ENCODE measurements at places on chromosomes 6 and 20.

DNA sequence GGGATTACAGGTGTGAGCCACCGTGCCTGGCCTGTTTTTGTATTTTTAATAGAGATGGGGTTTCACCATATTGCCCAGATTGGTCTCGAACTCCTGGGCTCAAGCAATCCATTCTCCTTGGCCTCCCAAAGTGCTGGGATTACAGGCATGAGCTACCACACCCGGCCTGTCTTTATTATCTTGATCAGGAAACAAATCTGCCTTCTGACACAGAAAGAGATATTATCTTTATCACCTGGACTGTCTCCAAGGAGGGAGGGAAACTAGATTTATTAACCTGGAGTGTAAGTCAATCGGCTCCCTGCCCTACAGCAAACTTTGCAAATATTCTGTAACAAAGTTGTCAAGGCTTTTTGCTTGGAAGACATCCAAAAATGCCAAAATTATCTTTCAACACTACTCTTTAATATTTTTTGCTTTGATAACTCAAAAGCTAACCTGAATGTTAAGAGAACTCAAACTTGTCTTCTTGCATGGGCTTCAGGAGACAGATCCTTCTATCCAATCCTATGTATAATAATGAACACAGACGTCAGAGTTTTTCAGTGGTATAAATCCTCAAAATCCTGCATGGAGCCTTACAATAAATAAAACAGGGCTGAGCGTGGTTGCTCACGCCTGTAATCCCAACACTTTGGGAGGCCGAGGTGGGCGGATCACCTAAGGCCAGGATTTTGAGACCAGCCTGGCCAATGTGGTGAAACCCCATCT, 85.0 kb upstream of the LOC128125822 start:
- ATAC-seq, result no peak

DNA sequence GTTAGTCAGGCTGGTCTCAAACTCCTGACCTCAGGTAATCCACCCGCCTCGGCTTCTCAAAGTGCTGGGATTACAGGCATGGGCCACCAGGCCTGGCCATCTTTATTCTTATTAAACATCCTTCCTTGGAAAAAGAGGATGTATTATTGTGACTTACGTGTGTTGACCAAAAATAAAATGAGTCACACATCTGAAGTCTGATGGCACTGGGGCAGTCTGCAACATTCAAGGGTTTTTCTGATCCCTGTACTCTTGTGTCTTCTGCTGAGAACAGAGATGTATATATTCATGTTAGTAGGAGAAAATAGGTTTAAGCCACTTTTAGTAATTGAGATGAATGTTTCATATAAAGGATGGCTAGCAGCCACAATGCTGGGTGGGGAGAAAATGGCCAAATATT, 129.9 kb upstream of the RIPOR2 start:
- no peak for ATAC-seq

DNA sequence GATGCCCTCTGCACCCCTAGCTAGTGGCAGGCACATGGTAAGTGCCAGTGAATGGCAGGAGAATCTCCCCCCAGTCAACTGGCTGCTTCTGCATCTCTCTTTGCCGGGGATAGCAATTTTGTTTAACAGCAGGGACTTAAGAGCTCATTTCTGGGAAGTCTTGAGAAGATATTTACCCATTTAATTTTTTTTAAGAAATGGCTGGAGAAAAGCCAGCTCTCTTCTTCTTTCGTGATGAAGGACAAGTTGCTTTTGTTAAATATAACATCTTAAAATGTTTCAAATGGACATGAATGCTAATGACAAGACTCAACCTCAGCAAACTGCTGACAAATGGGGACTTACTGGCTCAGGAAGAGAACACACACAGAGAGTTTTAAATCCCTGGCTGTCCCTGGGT, 55.0 kb upstream of the IYD start:
- ATAC-seq, result no peak

GRCh38 chr6:127212376-127212775, 54.3 kb upstream of the RNF146 start:
- ATAC-seq, result no peak

DNA sequence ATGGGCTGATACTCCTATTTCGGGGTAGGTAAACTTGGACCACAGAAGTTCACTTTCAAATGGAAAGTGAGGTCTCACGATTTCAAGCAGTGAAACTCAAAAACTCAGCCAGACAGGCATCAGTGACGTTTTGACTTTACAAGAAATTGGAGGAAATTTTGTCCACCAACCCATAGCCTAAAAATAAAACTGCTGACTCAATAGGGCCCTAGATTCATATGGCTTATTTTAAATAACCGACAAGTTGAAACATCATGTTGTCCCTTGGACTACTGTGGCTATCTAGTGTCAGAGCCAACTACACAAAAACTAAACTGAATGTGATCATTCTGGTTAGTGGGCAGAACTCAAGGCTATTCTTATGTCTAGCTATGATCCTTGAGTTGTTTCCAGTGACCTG, 486.3 kb downstream of the GRIK2 start:
- no peak for ATAC-seq

DNA sequence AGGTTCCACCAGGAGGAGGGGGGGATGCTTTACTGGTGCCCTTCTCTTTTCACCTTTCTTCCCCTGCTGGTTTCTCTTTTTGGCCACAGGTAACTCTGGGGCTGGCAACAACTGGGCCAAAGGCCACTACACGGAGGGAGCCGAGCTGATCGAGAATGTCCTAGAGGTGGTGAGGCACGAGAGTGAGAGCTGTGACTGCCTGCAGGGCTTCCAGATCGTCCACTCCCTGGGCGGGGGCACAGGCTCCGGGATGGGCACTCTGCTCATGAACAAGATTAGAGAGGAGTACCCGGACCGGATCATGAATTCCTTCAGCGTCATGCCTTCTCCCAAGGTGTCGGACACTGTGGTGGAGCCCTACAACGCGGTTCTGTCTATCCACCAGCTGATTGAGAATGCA, 4.4 kb downstream of the TUBB1 start:
- ATAC-seq, result no peak

DNA sequence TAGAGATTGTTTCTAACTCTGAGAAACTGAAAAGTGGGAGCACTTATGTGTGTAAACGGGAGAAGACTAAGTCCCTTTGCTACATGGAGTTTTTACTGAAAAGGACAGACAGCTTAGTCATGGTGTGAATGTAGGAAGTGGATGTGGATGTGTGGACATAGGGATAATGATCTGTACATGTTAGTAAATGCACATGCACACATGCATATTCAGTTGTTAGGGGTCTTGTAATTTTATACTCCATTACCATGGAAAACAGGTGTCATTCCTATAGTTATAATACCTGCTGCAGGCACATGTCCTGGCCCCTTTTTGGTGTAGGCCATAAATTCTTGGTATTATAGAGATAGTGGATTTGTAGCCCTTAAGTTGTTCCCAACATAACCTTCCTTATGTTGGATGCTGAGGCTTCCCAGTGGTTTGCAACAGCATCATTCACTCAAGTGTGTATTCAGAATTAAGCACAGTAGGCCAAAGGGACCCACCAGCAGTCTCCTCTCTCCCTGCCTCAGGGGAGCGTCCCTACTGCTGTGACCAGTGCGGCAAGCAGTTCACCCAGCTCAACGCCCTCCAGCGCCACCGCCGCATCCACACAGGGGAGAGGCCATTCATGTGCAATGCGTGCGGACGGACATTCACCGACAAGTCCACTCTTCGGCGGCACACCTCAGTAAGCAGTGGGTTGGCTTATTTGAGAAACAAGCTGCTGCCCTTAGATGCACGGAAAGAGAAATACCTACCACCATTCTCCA, 7.3 kb downstream of the GZF1 start:
- ATAC-seq, result no peak

DNA sequence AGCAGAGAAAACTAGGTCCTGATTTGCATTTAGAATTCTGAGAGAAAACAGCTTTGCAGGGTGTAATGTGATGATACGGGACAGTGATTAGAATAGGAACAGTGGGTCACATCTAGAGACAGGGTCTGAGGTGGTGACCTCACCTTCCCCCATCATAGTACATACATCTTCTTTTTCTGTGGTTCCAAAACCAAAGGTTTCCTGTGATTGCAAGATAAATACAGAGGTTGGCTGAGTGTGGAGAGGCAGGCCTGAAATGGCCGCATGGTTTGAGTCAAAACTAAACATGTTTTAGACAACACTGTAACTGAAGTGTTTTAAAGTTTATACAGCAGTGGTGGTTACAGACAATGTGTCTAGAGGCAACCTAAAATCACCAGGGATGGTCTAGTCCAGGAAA, 10.4 kb upstream of the NT5DC1 start:
- no peak for ATAC-seq

DNA sequence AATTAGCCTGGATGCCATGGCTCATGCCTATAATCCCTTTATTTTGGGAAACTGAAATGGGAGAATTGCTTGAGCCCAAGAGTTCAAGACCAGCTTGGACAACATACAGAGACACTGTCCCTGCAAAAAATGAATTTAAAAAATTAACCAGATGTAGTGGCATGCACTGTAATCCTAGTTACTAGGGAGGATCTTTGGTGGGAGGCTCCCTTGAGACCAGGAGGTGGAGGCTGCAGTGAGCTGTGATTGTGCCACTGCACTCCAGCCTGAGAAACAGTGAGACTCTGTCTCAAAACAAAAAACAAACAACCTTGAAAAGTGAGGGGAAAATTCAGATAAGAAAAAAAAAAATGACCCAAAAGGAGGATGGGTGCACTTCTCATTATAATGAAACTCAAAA, 23.4 kb downstream of the CAP2 start:
- no peak for ATAC-seq
